Heart right ventricle (tissue), 16 donors: ENCODE measurements at places on chromosomes 12 and 14. TPM values are rescaled to one million over a fixed set of nuclear protein-coding genes. Genes with fewer than 3 reads are reported as not detected.

- H3K27ac ChIP-seq: no peak overlapping the region
- H3K36me3 ChIP-seq: peaks cover 91% of the 10 kb centered on the region
- peaks cover 3% of the 10 kb centered on the region for H3K4me1 ChIP-seq
- no peak for DNase-seq
- no peak overlapping the region for H3K4me3 ChIP-seq
These were observed 5.6 kb downstream of the ATP5MC2 start for GRCh38 chr12:53670308-53670707.

The CD69 gene
- total RNA-seq: 0.45 TPM

GRCh38 chr14:55425091-55425490 lies 13.5 kb upstream of the ATG14 start:
- DNase-seq: no peak
- no peaks in the 10 kb centered on the region for H3K27me3 ChIP-seq
- H3K27ac ChIP-seq: no peak overlapping the region

DNA sequence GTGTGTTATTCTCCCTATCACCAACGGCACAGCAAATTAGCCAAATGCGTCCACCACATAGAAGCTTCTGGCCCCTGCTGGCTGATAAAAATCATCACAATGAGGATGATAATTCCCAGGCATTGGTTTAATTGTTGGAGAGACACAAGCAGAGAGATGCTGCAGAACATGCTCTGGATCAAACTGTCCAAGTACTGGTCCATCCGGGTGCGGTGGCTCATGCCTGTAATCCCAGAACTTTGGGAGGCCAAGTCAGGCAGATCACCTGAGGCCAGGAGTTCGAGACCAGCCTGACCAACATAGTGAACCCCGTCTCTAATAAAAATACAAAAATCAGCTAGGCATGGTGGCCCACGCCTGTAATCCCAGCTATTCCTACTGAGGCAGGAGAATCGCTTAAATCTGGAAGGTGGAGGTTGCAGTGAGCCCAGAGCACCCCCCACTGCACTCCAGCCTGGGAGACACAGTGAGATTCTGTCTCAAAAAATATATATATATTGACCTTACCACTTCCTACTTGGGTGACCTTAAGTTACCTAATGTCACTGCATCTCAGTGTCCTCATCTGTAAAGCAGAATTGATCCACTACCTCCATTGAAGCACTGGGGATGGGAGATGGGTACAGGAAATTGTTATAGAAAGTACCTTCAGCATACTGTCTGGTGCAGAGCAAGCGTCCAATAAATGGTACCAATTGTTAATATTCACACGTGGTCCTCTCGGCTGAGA lies 83.7 kb upstream of the EGLN3 start:
- no peaks in the 10 kb centered on the region for H3K36me3 ChIP-seq
- H3K27me3 ChIP-seq: no peaks in the 10 kb centered on the region
- no peak for DNase-seq
- H3K4me1 ChIP-seq: peaks cover 45% of the 10 kb centered on the region

The DAO gene
- total RNA-seq: not detected

DNA sequence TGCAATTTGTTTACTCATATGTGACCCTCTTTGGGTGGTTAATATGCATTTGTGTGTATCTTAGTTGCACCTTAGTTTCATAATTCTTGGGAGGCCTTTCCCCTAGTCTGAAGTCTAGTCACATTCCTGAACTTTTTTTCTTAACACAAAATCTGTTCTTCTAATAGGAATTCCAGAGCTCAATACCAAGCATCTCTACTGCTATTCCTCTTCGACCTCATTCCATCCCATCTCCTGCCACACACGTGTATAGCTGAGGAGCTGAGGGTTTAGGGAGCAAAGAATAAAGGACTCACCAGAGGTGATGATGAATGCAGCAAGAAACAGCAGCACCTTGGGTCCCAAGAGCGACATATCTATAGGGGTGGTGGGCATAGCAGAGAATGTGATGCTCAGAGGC lies 875 bp downstream of the MFAP5 start:
- DNase-seq: no peak
- H3K27me3 ChIP-seq: no peaks in the 10 kb centered on the region
- peaks cover under 1% of the 10 kb centered on the region for H3K4me1 ChIP-seq
- H3K27ac ChIP-seq: peak overlapping the region; percentile 20
- H3K4me3 ChIP-seq: peak overlapping the region; percentile 38

The NANOG gene
- 0.12 TPM for total RNA-seq

The VDR gene
- total RNA-seq: 0.08 TPM

- H3K27ac ChIP-seq: no peak overlapping the region
- peaks cover 17% of the 10 kb centered on the region for H3K4me1 ChIP-seq
- DNase-seq: peak; percentile 17
- H3K36me3 ChIP-seq: no peaks in the 10 kb centered on the region
- H3K27me3 ChIP-seq: peaks cover 9% of the 10 kb centered on the region
These were observed 834 bp downstream of the COCH start for GRCh38 chr14:30874999-30875787.
